Breast epithelium (tissue), 4 donors: ENCODE measurements at places on chromosomes 2 and 18.

DNA sequence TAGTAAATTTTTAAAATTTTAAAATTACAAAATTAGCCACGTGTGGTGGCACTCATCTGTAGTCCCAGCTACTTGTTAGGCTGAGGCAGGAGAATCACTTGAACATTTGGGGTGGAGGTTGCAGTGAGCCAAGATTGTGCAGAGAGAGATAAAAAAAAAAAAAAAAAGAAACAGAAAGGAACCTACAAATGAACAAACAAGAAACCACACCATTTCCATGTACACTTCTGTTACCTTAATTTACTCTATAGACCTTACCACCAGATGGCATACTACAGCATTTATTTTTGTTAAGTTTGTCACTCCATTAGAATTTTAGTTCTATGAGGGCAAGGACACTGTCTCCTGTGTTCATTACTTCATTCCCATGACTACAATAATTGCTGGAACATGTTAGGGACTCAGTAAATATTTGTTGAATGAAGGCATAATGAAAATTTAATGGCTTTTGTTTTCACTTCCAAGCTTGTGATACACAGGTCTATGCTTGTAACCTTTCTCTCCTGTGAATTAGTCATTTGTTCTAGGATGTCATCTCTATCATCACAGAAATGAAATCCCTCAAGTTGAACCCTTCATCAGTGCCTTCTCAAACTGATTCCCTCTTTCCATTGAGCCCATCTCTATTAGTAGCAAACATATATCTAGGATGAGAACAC lies 76.0 kb downstream of the ARHGAP15 start:
- H3K27me3 ChIP-seq, result no peaks in the 10 kb centered on the region
- H3K36me3 ChIP-seq, result no peaks in the 10 kb centered on the region
- DNase-seq, result no peak
- H3K4me3 ChIP-seq, result no peak overlapping the region
- H3K27ac ChIP-seq, result no peak overlapping the region
- H3K4me1 ChIP-seq, result no peaks in the 10 kb centered on the region

DNA sequence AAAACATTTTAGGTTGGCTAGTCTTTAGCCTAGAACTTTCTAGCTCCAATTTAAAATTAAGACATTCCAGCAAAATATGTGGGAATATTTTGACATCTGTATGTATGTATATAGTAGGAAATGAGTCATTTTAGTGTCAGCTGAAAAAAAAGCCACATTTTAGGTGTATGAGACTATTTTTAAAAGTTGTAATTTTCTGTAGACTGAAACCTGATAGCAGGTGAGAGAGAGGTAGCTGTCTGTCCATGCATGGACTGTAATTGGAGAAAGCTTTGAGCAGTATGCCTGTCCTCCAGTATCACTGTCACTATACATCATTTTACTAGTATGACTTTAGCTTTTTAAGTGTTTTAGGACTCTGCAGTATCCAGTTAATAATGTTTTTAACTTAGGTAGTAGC lies 26.1 kb upstream of the PPP1R1C start:
- no peak overlapping the region for H3K27ac ChIP-seq
- DNase-seq, result no peak
- H3K27me3 ChIP-seq, result no peaks in the 10 kb centered on the region
- H3K4me3 ChIP-seq, result no peak overlapping the region
- no peaks in the 10 kb centered on the region for H3K4me1 ChIP-seq

DNA sequence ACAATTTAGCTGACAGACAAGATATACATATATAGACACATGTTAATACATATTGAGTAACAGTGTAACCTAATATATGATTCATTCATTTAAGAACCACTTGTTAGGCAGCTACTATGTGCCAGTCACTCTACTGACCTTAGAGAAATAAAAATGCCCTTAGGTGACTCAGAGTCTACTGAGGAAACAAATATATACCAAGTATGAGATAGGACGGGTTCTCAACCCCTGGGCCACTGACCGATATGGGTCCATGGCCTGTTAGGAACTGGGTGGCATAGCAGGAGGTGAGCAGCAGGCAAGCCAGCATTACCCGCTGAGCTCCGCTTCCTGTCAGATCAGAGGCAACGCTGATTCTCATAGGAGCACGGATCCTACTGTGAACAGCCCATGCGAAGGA lies 14.8 kb downstream of the STRN start:
- H3K4me1 ChIP-seq, result no peaks in the 10 kb centered on the region
- H3K27me3 ChIP-seq, result no peaks in the 10 kb centered on the region
- H3K4me3 ChIP-seq, result no peak overlapping the region
- no peak for DNase-seq
- no peaks in the 10 kb centered on the region for H3K36me3 ChIP-seq

GRCh38 chr2:240579771-240580614 lies 6.5 kb upstream of the CAPN10 start:
- H3K4me1 ChIP-seq, result peaks cover 13% of the 10 kb centered on the region
- no peak overlapping the region for H3K4me3 ChIP-seq
- H3K27ac ChIP-seq, result peak overlapping the region; percentile 85

- H3K27me3 ChIP-seq, result no peaks in the 10 kb centered on the region
- no peak overlapping the region for H3K4me3 ChIP-seq
- no peak for DNase-seq
- no peak overlapping the region for H3K27ac ChIP-seq
Observed at GRCh38 chr2:238970553-238971081, 122.7 kb downstream of the TWIST2 start.

DNA sequence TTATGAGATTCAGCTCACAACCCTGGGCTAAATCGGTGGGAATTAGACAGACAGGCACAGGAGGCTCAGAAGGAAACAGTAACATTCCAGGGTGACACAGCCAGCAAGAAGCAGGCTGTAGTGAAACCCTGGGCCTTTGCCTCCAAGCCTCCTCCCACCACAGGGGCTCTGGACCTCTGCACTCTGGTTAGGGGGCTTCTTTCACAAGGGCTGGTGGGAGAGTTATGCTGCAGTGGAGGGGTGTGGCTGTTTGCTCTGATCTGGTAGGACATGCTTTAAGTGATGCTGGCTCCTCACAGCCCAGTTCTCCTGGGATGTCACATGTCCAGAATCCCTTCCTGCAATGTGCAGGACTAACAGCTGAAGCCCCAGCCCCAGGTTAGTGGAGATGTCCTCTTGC lies 109.9 kb downstream of the TGFA start:
- no peaks in the 10 kb centered on the region for H3K27me3 ChIP-seq
- no peak overlapping the region for H3K4me3 ChIP-seq
- H3K4me1 ChIP-seq, result no peaks in the 10 kb centered on the region
- DNase-seq, result no peak
- H3K36me3 ChIP-seq, result no peaks in the 10 kb centered on the region

DNA sequence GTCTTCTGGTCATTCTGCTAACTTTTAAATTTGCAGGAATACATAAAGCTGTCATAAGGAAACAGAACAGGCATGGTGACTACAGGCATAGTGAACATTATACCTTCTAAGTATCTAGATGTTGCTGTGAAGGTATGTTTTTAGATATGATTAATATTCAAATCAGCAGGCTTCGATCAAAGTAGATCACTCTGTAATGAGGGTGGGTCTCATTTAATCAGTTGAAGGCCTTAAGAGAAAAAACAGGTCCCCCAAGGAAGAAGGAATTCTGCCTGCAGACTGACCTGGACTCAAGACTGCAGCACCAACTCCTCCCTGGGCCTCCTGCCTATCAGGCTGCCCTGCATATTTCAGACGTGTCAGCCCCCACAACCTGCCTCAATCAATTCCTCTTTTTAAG lies 104.0 kb downstream of the L3MBTL4 start:
- H3K27me3 ChIP-seq, result no peaks in the 10 kb centered on the region
- H3K4me3 ChIP-seq, result no peak overlapping the region
- no peaks in the 10 kb centered on the region for H3K4me1 ChIP-seq
- H3K27ac ChIP-seq, result no peak overlapping the region

GRCh38 chr2:217816396-217816869 lies 186.4 kb downstream of the TNS1 start:
- H3K4me3 ChIP-seq, result no peak overlapping the region
- peak overlapping the region; percentile 52 for H3K27ac ChIP-seq
- peaks cover 25% of the 10 kb centered on the region for H3K36me3 ChIP-seq
- no peak for DNase-seq
- no peaks in the 10 kb centered on the region for H3K4me1 ChIP-seq

GRCh38 chr2:235793163-235793752 lies 299.4 kb downstream of the AGAP1 start:
- no peak overlapping the region for H3K4me3 ChIP-seq
- no peaks in the 10 kb centered on the region for H3K4me1 ChIP-seq
- H3K27me3 ChIP-seq, result no peaks in the 10 kb centered on the region
- DNase-seq, result no peak
- H3K27ac ChIP-seq, result no peak overlapping the region

GRCh38 chr2:70714141-70714905 lies 53.7 kb downstream of the ADD2 start:
- no peaks in the 10 kb centered on the region for H3K36me3 ChIP-seq
- no peak overlapping the region for H3K4me3 ChIP-seq
- no peak for DNase-seq
- H3K27me3 ChIP-seq, result no peaks in the 10 kb centered on the region
- no peaks in the 10 kb centered on the region for H3K4me1 ChIP-seq

DNA sequence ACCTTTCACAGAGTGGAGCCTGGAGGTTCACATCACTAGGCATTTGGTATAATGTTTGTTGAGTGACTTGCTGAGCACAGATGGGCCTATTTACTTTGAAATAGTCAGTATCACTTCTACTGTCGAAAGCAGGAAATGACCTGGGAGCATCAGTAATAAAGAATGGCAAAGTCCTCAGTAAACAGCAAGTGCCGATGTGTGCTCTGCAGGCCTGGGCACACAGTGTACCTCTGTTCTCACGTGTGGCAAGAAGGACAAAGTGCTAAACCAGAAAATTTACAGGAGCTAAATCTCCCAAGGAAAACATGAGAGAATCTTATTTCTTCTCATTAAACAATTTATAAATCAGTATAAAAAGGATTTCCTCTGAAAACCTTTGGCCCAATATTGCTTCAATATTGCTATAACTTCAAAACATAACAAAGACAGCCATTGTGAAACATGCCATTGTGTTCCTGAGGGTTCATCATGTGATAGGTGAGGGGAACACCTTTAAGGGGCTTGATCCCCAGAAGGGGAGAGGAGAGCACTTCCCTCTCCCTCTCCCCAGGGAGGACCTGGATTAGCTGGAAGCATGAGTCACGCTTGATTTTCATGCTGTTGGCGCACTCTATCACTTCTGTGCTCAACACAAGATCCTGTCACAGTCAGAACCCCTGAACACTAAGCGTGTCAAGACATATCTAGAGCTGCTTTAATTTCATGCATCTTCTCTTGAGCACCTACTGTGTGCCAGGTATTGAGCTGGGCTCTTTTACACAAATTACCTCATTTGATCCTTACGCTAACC lies 131.5 kb upstream of the SMAD2 start:
- peaks cover 11% of the 10 kb centered on the region for H3K4me1 ChIP-seq
- no peak overlapping the region for H3K4me3 ChIP-seq
- H3K36me3 ChIP-seq, result no peaks in the 10 kb centered on the region
- no peaks in the 10 kb centered on the region for H3K27me3 ChIP-seq
- no peak overlapping the region for H3K27ac ChIP-seq
- no peak for DNase-seq
